Islet precursor cell (in vitro differentiated cells): ENCODE measurements at places on chromosomes 4 and X.

- no peak for DNase-seq
Observed at GRCh38 chr4:141652161-141652778, 15.9 kb downstream of the IL15 start.

DNA sequence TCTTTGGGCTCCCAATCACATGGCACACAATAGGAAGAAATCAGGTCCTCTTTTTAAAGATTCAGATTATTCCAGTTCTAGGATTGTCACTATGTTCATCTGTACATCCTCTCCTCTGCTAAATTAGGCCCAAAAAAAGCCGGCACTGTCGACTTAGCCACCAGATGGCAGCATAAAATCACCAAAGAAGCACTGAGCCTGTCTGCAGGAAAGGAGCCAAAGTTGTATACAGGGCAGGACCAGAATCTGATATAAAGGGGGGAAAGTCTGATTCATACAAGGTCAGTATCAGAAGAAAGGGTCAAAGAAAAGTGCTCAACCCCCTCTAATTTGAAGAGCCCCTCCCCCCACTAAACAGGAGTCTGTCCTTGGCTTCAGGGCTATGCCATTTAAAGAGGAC lies 292.5 kb downstream of the CHIC1 start:
- DNase-seq = peak; percentile 84

DNA sequence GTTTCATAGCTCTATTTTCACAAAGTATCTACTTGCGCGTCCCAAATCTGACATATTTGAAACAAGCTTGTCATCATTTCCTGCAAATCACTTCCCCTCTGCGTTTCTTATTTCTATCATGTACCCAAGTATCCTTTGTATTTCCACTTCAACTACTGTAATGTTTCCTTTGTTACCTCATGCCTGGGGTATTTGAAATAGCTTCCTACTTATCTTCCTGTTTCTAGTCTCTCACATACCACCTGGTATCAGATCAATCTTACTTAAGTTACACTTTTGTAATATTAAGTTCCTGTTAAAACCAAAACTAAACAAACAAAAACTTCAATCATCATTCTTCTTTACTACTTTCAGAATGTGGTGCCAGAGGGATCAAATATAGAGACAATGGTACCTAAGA lies 93.6 kb upstream of the SMAD1 start:
- no peak for DNase-seq

DNA sequence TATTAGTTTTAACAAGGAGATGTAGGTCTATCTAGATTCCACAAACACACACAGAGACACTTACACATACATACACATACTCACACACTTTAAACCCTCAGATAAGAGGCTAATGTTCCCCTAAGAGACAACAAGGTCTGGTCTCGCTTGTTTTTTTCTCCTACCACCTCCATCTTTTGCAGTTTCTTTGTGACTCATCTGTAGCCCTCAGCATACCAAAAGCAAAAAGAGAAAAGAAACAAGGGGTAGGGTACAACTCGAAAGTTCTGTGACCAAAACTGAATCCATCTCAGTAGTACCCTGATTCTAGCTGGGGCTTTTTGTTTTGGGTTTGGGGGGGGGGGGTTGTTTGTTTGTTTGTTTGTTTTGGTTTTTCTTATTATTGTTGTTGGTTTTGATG lies 12.2 kb upstream of the EXOSC9 start:
- no peak for DNase-seq

GRCh38 chrX:28178206-28178605 lies 197.0 kb upstream of the DCAF8L1 start:
- DNase-seq = no peak

DNA sequence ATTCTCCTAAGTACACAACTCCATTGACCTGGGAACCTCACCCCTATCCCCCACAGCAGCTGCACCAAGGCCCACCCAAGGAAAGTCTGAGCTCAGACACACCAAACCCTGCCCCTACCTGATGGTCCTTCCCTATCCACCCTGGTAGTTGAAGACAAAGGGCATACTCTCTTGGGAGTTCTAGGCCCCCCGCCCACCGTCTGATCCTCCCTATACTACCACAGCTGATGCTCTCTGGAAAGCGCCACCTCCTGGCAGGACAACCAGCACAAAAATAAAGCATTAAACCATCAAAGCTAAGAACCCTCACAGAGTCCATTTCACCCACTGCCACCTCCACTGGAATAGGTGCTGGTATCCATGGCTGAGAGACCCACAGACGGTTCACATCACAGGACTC lies 83.6 kb downstream of the ANAPC10 start:
- no peak for DNase-seq

- no peak for DNase-seq
Observed at GRCh38 chrX:107522901-107523300, 73.4 kb downstream of the FRMPD3 start.

- no peak for DNase-seq
Observed at GRCh38 chr4:150679018-150679764, 97.2 kb downstream of the MAB21L2 start.

GRCh38 chrX:42128020-42128419 lies 204.7 kb upstream of the CASK start:
- DNase-seq = no peak

DNA sequence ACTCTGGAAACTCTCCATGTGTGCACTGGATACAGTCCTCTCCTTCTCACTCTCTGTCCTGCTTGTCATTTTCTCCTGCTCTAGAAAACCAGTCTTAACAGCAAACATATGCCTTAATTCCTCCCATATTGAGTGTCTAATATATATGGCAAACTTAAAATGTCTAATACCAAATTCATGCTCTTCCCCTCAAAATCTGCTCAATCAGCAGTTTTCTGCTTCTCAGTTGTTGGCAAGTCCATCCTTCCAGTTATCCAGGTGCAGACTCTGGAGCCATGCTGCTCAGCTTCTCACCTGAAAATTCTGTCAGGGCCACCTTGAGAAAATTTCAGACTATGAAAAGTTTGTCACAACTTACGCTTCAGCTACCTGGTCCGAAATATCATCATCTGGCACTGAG lies 3.1 kb upstream of the CENPE start:
- DNase-seq = no peak

- DNase-seq = no peak
Observed at GRCh38 chr4:64144994-64145393, 264.3 kb downstream of the TECRL start.

DNA sequence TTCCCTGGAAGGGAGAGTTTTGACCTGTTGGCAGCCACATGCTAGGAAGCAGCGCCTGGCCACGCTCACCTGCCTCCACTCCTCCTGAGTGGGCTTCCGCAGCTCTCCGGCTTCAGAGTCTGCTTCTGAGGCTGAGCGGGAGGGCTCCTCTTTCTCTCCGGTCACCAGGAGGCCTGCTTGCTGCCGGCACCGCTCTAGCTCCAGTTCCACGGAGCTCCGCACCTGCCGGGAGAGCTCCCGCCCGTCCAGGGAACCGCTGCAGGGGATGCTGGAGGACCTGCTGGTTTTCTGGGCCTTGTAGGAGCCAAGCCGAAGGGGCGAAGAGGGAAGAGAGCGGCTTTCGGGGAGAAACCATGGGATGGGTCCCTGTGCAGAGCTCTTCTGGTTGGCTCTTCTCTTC lies 26.0 kb downstream of the PPEF2 start:
- DNase-seq = no peak

- DNase-seq = no peak
Observed at GRCh38 chrX:16140983-16141382, 17.6 kb downstream of the GRPR start.

GRCh38 chr4:146957237-146957636 lies 11.6 kb upstream of the TTC29 start:
- DNase-seq = no peak

GRCh38 chr4:114595921-114596320 lies 2.7 kb upstream of the UGT8 start:
- DNase-seq = no peak

DNA sequence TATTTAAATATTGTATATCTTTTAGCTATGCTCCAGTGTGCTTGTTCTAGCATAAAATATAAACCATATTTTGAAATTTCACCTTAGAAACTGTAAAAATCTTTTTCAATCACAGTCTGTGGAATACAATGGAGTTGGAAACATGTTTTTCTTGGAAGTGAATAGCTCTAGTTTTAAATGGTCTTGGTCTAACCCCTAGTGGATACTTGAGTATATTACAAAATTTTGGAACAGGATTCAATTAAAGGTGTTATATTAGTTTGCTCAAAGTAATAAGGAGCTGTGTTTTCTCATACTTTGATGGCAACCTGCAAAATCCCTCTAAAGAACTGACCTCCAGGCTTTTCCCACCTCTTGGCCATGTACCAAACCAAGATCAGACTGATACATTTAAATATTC lies 48.2 kb downstream of the STK26 start:
- no peak for DNase-seq

GRCh38 chrX:1248331-1249061 lies 20.1 kb upstream of the CSF2RA start:
- DNase-seq = peak; percentile 92

DNA sequence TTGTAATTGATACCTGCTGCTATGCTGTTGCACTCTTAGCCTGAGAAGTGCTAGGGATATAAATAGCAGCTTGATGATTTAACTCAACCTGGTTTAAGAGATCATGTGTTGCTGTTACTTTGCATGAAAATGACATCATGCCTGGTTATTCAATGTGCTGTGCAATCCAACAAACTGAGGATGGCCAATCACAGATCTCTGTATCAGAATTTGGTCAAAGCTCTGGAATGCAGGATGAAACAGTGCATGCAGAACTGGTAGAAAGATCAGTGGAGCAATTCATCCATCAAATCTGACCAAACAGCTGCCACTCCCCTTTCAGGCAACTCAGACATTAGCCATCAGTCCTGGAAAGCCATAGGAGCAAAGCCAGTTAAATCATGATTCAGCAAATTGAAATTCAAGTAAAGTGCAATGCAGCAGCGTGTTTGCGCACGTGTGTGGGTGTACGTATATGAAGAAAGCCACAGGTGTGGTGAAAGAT lies 160.3 kb upstream of the RASGEF1B start:
- peak; percentile 94 for DNase-seq

GRCh38 chr4:37415845-37416369 lies 171.4 kb downstream of the NWD2 start:
- DNase-seq = peak; percentile 83

GRCh38 chr4:33062155-33062806 lies 2342.1 kb downstream of the PCDH7 start:
- no peak for DNase-seq

GRCh38 chr4:186887752-186888151 lies 164.1 kb upstream of the FAT1 start:
- DNase-seq = no peak
